ENCODE measurements at places on chromosomes 13 and 19.
A peak's percentile ranks its signal among the peaks of the same experiment; 100 is the strongest.

- DNase-seq: no peak
Observed at GRCh38 chr13:49777746-49778614, 14.5 kb downstream of the KPNA3 start.

- DNase-seq: no peak
Observed at GRCh38 chr13:38440666-38441065, 91.0 kb downstream of the UFM1 start.

DNA sequence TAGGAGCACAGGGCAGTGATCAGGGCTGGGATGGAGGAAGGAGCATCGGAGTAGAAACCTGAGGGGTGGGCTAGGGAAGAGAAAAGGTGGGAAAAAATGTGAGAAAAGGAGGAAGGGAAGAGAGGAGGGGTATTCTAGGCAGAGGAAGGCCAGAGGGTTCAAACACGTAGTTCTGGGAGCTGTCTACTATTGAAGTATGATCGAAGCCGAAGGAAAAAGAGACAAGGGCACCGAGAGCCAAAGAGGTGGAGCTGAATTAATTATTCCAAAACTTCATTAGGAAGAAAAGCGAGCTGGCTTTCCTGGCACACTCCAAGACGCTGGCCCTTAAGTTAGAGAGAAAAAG lies 7.8 kb downstream of the DLL3 start:
- no peak for DNase-seq

GRCh38 chr19:7773841-7774240 lies 10.8 kb downstream of the CLEC4M start:
- DNase-seq: no peak

DNA sequence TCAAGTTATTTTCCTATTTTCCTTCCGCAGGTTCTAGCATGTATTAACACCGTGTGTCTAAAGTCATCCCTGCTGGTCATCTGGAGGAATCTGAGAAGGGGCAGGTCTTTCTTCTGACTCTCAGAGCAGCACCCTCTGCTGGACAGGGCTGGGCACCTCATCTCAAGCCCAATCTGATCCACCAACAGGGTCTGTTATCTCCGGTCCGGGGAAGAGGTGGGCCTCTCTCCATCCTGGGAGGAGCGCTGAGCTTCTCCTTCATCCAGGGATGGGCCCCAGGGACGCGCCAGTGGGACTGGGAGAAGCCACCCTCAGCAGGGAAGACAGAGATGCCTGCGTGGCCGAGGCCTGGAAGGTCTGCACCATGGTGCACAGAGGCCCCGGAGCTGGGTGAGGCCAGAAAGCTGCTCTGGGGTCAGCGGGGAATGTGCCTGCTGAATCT lies 26.0 kb upstream of the ZNF331 start:
- peak; percentile 27 for DNase-seq

DNA sequence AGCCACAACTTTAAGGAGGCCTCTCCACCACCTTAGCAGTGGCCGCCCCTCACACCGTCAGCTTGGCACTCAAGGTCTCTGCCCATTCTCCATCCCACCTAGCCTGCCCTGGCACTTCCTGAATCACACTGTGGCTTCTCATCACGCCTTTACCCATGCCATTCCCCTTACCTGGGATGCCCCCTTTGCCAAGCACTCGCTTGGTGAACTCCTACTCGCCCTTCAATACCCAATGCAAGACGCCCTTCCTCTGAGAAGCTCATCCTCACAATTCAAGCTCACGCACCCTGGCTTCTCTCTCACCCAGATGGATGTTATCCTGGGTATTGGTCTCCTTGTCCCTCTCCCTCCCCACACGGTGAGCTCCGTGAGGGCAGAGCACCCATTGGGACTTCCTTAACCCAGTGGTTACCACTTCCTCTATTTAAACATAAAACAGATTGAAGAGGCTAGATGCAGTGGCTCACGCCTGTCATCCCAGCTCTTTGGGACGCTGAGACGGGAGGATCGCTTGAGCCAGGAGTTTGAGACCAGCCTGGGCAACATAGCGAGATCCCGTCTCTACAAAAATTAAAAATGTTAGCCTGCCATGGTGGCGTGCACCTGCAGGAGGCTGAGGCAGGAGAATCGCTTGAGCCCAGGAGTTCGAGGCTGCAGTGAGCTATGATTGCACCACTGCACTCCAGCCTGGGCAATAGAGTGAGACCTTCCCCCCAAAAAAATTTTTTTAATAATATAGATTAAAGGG lies 12.6 kb upstream of the SHD start:
- DNase-seq: no peak

GRCh38 chr19:34256835-34257558 lies 2.6 kb downstream of the GARRE1 start:
- no peak for DNase-seq

DNA sequence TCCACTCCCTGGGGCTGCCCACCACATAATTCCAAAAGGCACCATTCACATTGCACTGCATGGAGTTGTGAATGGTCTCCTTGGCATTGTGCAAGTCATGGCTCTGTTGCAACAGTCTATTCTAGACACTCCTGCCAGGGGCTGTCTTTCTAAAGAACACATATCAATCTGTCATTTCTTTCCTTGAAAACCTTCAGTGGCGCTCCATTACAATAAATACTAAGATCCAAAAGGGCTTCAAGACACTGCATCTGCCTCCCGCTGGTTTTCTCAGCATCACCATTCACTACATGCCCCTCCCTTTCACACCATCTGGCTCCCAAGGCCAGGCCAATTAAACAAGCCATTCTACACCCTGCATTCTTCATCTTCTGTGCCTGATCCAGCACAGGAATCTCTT lies 32.2 kb upstream of the TM9SF2 start:
- no peak for DNase-seq
